Activated T-cell treated with anti-CD3 and anti-CD28 coated beads, Interleukin-2, amount 50 U/mL, for 72 hours (primary cell): ENCODE measurements at places on chromosomes 11 and 22. TPM values are rescaled to one million over a fixed set of nuclear protein-coding genes. Genes with fewer than 3 reads are reported as not detected.
A peak's percentile ranks its signal among the peaks of the same experiment; 100 is the strongest.

Gene WT1
- not detected for total RNA-seq

DNA sequence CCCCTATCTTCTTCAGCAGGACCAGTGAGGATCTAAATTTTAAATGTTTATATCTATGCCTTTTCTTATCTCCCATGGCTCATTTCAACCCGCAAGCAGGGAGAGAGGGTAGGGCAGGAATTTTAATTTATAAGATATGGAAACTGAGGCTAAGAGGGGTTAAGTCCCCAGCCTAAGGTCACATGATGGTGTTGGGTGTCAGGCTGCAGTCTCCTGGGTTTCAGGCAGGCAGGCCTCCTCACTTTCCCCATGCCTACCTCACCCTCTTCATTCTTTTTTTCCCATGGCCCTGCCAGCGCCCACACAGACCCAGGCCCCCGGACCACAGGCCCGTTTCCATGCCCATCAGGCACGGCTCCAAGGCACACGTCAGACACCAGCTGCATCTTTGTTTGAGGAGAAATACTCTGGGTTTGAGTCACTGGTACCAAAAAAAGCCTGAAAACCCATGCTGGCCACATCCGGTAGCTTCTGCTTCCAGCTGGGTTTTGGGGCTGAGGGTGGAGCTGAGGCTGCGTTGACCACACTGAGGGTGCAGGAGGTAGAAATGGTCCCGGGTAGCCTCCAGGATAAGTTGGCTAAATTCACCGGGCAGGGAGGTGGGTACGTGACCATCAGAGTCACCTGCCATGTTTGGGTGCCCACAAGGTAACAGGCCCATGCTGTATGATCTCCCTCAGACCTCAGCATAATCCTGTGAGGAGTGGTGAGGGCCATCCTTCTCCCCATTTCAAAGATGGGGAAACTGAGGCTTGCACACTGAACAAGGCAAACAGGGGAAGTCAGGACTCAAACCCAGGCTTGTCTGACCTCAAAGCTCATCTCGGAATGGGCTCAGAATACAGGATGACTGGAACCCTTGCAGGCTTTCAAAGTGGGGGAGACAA lies 7.5 kb downstream of the CRYBB1 start:
- no peaks in the 10 kb centered on the region for H3K36me3 ChIP-seq
- H3K4me3 ChIP-seq, result peak overlapping the region; percentile 45
- peak; percentile 56 for DNase-seq
- peaks cover 14% of the 10 kb centered on the region for H3K27me3 ChIP-seq

GRCh38 chr11:95282291-95282751 lies 51.3 kb upstream of the SESN3 start:
- H3K4me1 ChIP-seq, result peaks cover 10% of the 10 kb centered on the region
- no peak overlapping the region for H3K27ac ChIP-seq
- DNase-seq, result no peak
- H3K36me3 ChIP-seq, result no peaks in the 10 kb centered on the region

- H3K36me3 ChIP-seq, result peaks cover 3% of the 10 kb centered on the region
- no peak overlapping the region for H3K27ac ChIP-seq
- DNase-seq, result no peak
- H3K4me1 ChIP-seq, result peaks cover 13% of the 10 kb centered on the region
- H3K4me3 ChIP-seq, result no peak overlapping the region
Observed at GRCh38 chr11:96149743-96150555, 193.0 kb downstream of the MAML2 start.

Gene HTR3A
- total RNA-seq, result not detected

DNA sequence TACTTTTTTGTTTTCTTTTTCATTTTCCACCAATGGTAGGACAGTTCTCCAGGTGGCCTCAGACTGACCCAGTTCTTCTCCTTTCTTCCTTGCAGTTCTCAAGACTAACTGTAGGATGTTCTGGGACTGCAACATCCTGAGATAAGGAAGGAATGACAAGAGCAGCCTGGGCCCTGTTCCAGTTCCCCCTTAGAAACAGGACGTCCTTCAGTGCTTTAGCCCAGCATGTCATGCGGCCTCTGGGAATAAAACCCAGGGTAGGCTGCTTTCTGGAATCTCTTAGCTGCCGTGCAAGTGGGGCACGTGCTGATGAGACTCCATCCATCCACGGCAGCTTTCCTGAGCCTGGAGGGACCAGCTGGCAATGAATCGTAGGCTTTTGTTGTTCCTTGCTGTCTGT lies 24.0 kb upstream of the CADM1 start:
- no peak for DNase-seq
- H3K4me3 ChIP-seq, result no peak overlapping the region
- no peaks in the 10 kb centered on the region for H3K4me1 ChIP-seq
- H3K27ac ChIP-seq, result no peak overlapping the region
- peaks cover 19% of the 10 kb centered on the region for H3K27me3 ChIP-seq

Gene INS
- not detected for total RNA-seq

DNA sequence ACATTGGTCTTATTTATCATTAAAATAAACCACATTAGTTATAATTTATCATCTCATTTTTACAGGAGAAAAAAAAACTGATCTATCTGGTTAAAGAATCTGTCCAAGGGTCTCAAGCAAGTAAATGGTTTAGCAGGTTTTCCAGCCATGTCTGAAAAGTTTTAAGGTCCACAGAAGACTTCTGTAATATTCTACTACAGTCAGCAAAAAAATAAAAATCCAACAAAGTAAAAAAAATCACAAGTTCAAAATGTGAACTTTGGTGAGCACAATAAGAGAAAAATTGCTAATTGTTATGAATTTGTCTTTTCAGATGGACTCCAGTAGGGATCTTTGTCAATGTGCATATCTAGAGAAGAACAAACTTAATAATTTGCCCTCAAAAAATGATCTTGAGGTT lies 1.3 kb downstream of the OR52E4 start:
- H3K27ac ChIP-seq, result no peak overlapping the region
- no peaks in the 10 kb centered on the region for H3K36me3 ChIP-seq
- no peaks in the 10 kb centered on the region for H3K4me1 ChIP-seq
- H3K27me3 ChIP-seq, result peaks cover 18% of the 10 kb centered on the region

- no peaks in the 10 kb centered on the region for H3K27me3 ChIP-seq
- H3K36me3 ChIP-seq, result peaks cover 4% of the 10 kb centered on the region
- H3K4me3 ChIP-seq, result peak overlapping the region; percentile 98
- H3K4me1 ChIP-seq, result peaks cover 37% of the 10 kb centered on the region
- DNase-seq, result peak; percentile 77
Observed at GRCh38 chr11:118435290-118435892, 901 bp upstream of the KMT2A start.

- no peak overlapping the region for H3K4me3 ChIP-seq
- H3K27me3 ChIP-seq, result no peaks in the 10 kb centered on the region
- no peak for DNase-seq
- H3K4me1 ChIP-seq, result no peaks in the 10 kb centered on the region
Observed at GRCh38 chr11:5923794-5924193, 18.3 kb upstream of the OR56A3 start.

- no peak for DNase-seq
- H3K36me3 ChIP-seq, result peaks cover 3% of the 10 kb centered on the region
- no peak overlapping the region for H3K4me3 ChIP-seq
- no peaks in the 10 kb centered on the region for H3K27me3 ChIP-seq
Observed at GRCh38 chr11:62033191-62034035, 66.0 kb upstream of the FTH1 start.

Gene BIK
- 3.2 TPM for total RNA-seq

- DNase-seq, result peak; percentile 24
- H3K27me3 ChIP-seq, result peaks cover 41% of the 10 kb centered on the region
- no peaks in the 10 kb centered on the region for H3K36me3 ChIP-seq
- H3K4me1 ChIP-seq, result peaks cover 31% of the 10 kb centered on the region
- peak overlapping the region; percentile 2 for H3K27ac ChIP-seq
- peak overlapping the region; percentile 51 for H3K4me3 ChIP-seq
Observed at GRCh38 chr11:59207988-59208451, 4.7 kb downstream of the MPEG1 start.

DNA sequence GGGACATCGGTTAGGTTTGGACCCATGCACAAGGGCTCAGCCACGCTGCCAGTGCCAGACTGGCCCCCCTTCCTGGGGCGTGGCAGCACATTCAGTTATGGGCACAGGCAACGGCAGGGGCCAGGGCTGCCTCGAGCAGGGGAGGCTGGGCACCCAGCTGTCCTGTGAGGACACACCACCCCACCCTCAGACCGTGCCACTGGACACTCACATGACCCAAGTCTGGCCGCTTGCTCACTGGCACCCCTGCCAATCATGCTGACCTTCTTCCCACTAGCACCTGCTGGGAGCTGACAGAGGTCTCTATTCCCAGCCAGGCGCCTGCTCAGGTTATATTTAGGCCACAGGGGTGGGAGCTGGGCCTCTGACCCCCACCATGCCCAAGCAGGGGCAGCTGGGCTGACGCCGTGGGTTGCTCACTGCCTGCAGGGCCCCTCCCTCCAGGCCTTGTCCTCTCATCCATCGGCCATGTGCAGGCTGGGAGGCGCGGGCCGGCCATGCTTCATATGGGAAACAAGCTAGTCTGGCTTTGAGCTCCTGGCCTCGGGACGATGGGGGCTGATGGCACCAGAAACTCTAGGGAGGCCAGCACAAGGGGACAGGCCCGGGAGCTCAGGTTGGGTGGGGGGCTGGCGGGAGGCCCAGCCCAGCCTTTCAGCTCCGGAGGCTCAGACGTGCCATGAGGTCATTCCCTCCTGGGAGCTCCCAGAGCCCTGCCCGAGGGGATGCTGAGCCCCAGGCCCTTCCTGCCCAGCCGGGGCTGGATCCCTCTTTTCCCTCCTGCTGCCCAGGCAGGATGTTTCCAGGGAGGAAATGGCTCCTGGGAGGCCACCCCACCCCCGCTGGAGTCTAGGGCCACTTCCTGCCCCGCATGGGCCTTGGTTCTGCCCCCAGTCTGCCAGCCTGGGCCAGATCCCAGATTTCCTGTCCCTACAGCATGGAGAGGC lies 15.2 kb upstream of the TBX1 start:
- no peaks in the 10 kb centered on the region for H3K36me3 ChIP-seq
- no peak overlapping the region for H3K27ac ChIP-seq
- DNase-seq, result no peak
- no peaks in the 10 kb centered on the region for H3K4me1 ChIP-seq
- H3K27me3 ChIP-seq, result no peaks in the 10 kb centered on the region

Gene NXPE4
- total RNA-seq, result not detected

DNA sequence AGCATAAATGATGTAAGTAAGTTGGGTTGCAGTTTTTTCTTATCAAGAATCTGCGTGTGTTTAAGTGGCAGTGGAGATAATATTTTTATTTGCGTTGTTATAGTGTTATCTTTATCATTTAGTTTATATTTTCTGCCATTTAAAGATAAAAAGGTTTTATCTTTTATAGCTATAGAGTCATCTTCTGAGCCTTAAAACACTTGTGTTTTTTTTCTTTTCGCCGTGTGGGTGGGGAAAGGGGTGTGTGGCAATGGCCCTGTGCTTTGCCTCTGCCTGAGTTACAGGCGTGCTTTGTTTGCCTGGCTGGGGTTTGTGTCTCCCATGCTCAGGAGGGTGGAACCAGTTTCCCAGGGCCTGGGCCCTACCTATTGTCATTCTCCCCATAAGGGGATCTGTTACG lies 16.2 kb downstream of the ARHGEF12 start:
- no peak overlapping the region for H3K4me3 ChIP-seq
- no peaks in the 10 kb centered on the region for H3K36me3 ChIP-seq
- H3K4me1 ChIP-seq, result no peaks in the 10 kb centered on the region
- H3K27me3 ChIP-seq, result peaks cover 56% of the 10 kb centered on the region
- no peak overlapping the region for H3K27ac ChIP-seq
- no peak for DNase-seq

DNA sequence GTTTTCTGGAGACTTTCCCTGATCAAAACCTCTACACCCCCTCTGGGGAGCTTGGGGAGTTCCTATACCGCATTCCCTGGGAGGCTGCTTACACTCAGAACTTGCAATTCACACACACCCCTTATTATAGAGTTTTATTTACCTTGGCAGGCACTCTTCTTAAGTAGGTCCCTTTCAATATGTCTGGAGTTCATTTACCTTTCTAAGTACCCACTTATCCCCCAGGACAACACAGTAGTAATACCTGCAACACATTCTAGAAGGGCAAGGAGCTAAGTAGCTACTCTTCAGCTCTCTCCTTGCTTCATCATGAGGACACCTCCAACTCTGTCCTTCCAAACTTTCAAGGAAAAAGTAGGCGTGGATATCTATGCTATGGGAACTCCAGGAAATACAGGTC lies 127.8 kb upstream of the ANO3 start:
- no peaks in the 10 kb centered on the region for H3K27me3 ChIP-seq
- no peaks in the 10 kb centered on the region for H3K4me1 ChIP-seq
- H3K36me3 ChIP-seq, result no peaks in the 10 kb centered on the region
- no peak overlapping the region for H3K27ac ChIP-seq
- H3K4me3 ChIP-seq, result no peak overlapping the region
- no peak for DNase-seq

Gene IL10RA
- 79.6 TPM for total RNA-seq

- H3K27me3 ChIP-seq, result no peaks in the 10 kb centered on the region
- no peak overlapping the region for H3K4me3 ChIP-seq
- H3K36me3 ChIP-seq, result no peaks in the 10 kb centered on the region
Observed at GRCh38 chr11:74487875-74488274, 5.6 kb downstream of the LIPT2 start.

Gene FGF19
- total RNA-seq, result 0.35 TPM

Gene KCNE3
- not detected for total RNA-seq

Gene PCSK7
- total RNA-seq, result 139 TPM

DNA sequence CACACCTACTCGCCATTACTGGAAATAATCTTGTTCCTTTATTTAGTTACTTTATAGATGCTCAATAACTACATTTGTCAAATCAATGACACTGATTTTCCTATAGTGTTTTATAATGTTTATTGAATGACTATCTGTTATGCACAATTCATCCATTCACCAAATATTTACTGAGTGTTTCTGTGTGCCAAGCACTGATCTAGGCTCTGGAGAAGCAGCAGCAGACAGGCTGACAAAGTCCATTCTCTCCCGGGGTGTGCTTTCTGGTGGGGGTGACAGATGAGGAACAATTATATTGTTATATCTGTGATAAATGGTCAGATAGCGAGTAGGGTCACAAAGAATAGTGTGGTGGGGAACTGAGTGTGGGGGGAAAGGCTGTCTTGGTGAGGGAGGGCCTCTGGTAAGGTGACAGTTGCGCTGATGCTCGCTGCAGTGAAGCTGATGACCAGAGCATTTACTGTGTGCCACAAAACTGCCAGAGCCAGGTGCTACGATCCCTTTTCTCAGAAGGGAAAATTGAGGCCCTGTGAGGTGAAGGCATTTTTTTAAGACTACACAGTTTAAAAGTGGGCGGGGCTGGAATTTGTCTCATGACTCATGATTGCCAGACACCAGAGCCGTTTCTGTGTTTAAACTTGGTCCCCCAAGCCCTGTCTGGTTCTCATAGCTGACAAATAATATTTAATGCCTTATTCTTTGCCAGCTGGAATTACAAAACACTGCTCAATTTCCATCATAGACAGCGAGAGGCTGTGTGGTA lies 10.2 kb downstream of the PACS1 start:
- H3K27me3 ChIP-seq, result no peaks in the 10 kb centered on the region
- H3K36me3 ChIP-seq, result peaks cover 5% of the 10 kb centered on the region
- peak; percentile 73 for DNase-seq
- peaks cover 89% of the 10 kb centered on the region for H3K4me1 ChIP-seq

DNA sequence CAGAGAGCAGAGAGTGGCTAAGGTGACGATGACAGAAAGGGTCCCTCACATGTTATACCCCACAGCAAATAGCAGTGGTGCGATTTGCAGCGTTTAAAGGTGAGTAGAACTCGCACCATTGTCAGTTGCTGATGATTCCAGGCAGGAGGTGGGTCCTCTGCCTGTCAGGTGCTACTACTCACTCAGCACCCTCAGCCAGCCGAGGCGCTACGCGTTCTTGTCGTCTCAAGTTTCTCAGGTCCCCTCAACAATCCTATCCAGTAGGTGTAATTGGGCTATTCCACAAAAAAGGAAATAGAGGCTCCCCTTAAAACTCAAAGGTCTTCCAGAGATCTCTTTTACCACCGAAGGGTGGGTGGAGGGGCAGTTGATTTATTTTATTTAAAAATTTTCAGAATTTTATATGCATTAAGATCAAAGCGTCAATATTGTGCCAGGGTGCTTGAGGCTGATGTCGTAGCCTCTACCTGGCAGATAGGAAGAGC lies 18.3 kb downstream of the ELF5 start:
- no peak overlapping the region for H3K4me3 ChIP-seq
- no peaks in the 10 kb centered on the region for H3K36me3 ChIP-seq
- DNase-seq, result no peak
- no peaks in the 10 kb centered on the region for H3K4me1 ChIP-seq
- no peaks in the 10 kb centered on the region for H3K27me3 ChIP-seq

Gene ZFP91
- total RNA-seq, result 43.4 TPM
